HCT116 (cell line): ENCODE measurements at places on chromosomes 7 and 10.

DNA sequence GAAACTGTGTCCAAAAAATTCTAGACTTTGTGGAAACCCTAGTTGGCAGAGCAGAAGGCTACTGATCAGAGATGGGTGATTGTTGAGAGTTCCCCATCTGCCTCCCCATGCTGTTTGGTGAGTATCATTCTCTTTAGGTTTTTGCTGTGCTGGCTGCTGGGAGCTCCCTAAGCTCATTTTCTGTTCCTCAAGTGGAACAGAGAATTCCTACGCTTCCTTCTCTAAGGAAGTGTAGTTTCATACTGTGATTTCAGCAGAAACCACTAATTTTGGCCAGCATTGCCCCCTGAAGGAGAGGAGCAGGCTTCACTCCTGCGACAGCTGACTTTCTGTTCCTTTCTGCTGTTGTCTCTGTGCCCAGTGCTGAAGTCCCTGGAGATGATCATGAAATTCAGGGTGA lies 355.3 kb upstream of the NPVF start:
- no peak for DNase-seq

GRCh38 chr10:13219685-13220670 lies 14.2 kb downstream of the UCMA start:
- DNase-seq = peak; percentile 49

GRCh38 chr10:52099026-52099600 lies 215.0 kb upstream of the DKK1 start:
- DNase-seq = no peak

- DNase-seq = no peak
Measured at GRCh38 chr7:127264219-127264618, 11.5 kb upstream of the GRM8 start.

DNA sequence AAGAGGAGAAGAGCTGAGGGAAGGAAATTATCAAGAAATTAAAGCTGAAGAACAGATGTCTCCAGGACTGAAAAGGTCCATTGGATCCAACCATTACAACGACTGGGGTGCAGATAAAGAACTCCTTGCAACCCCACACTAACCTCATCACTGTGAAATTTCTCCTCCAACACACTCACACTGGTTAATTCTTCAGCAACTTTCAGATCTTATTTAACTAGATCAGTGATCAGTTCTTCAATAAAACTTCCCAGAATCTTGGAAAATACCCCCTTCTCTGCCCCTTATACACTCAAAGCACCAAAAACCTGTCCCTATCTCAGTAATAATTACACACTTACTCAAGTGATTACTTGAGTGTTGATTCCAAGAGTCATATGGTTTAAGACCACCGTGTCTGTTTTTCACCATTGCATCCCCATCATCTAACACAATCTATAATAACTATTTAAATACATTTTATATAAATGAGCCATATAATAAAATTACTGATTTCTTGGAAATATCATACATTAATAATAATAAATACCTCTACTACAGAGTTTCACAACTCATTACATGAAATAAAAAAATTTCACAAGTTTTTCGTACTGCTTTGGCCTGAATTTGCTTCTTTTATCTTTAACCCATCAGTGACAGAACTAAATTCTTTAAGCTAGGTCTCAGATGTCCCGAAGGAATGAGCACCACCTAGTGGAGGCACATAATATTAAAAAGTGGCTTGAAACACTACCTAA lies 123.7 kb downstream of the MPP7 start:
- DNase-seq = peak; percentile 69

GRCh38 chr10:7787150-7787856 lies 490 bp downstream of the KIN start:
- no peak for DNase-seq

DNA sequence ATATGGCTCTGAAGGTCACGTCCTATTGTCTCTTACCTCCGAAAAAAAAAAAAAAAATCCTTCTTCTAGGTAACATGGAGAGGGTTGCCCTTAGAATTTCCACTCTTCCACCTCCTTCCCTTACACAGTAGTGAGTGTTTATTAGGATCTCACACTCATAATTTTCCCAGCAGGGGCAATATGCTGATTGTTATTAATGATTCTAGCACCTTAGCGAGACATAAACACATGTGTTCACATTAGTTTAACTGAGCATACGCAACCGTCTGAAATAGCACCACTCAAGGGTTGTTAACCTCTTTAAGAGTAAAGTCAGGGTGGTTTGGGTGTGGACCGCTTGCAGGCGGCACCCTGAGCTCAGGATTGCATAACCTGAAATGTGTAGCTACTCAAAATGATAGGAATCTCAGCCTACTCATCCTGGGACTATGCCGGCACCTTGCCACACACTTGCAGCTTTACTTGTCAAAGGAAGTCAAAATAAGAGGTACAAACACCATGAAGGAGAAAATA lies 52.2 kb downstream of the CPEB3 start:
- no peak for DNase-seq

DNA sequence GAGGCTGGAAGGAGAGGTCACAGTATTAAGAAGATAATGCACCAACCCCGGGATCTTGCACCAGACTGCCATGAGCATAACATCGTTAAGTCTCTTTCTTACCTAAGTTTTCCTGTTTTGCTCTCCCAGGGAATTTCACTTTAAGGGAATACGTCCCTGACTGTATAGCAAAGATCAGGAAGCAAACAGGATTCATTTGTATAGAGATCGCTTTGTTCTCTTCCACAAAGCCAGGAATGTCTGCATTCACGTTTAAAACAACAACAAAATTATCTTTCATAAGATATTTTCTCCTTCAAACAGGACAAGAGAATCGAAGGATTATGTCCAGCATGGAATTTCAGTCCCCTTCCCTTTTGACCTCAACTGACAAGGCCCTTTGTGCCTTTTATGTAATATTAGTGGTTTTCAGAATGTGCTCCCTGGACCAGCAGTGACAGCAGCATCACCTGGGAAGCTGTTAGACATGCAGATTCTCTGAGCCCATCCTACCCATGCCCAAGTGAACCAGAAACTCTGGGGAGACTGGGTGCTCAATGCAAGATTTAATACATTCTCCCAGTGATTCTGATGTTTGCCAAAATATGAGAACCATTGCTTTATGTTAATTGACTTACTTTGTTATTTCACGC lies 286.3 kb downstream of the FGFR2 start:
- DNase-seq = no peak

GRCh38 chr10:53111529-53111928 lies 338.9 kb upstream of the MBL2 start:
- DNase-seq = no peak

DNA sequence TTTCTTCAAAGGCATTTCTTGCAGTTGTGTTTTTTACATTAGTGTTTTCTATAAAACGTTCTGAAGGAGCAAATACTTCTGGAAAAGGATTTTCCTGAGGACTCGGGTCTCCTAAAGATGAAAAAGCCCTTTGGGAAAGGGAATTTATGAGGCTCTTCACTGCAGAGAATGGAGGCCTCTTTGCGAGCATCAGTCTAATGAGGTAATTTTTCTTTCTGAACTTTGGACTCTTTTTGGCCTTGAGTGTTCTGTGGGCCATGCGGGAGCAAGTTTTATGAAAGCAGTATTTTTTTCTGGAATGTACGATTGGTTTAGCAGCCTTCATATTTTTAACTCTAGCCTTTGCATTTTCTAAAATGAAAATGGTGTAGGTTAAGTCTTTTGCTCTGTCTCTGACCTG lies 6.4 kb upstream of the ACBD5 start:
- DNase-seq = no peak

- DNase-seq = no peak
Measured at GRCh38 chr7:51451751-51452476, 135.3 kb upstream of the COBL start.

GRCh38 chr10:101725296-101726114 lies 30.5 kb upstream of the FBXW4 start:
- DNase-seq = no peak

- DNase-seq = no peak
Measured at GRCh38 chr7:47949703-47950102, 1.4 kb upstream of the PKD1L1 start.

GRCh38 chr7:115435178-115435577 lies 513.3 kb downstream of the MDFIC start:
- DNase-seq = no peak

GRCh38 chr7:76273503-76273902 lies 29.0 kb upstream of the HSPB1 start:
- no peak for DNase-seq

DNA sequence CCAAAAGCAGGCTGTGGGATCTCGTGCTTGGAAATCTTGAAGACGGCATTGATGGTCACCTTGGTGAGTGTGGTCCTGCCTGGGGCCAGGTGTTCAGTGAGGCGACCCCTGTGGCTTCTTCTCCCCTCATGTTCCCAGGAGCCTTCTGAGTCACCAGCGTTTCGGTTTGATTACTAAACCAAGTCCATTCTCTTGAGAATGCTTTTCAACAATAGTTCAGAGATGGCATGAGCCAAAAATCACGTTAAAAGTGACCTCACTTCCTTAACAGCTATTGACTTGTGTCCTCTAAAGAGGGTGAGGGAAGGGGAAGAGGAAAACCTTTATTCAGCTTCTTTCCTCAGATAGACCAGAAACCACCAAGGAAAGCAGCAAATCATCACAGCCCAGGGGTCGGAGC lies 315.2 kb downstream of the GATA3 start:
- no peak for DNase-seq

DNA sequence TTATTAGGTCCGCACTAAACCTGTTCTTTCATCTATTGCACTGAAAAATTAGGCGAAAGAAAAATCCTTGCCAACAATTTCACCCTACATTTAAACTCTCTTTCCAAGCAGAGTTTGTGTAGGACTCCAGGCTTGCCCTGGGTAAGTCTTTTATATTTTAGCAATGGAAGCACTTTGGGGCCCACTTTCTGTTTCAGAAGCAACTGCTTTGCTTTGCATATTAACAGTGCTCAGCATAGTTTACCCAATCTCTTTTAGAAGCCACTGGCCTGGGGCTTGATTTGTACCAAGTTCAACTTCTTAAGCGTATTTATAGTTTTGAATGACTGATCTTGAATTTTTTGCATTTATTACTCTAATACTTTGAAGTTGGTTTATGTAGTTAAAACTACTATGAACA lies 78.8 kb upstream of the MDFIC start:
- DNase-seq = no peak

GRCh38 chr7:130409712-130410072 lies 29.4 kb downstream of the CPA1 start:
- no peak for DNase-seq

- DNase-seq = no peak
Measured at GRCh38 chr7:114923403-114923713, 1.5 kb downstream of the MDFIC start.

DNA sequence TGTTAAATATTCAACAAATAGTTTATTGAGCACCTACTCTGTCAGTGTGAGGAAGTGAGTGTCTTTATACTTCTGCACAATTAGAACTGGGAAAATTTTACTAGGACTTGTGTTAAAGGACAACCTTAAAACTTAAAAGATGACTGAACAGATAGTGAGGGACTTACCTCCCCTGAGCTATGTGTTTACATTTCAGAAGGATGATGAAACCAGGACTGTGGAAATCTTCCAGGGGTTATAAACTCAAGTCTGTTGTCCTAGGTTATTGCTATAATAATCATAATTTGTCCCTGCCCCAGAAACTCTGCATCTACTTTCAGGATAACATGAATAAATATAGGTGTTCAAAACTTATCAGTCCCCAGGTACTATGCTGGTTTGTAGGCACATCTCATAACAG lies 261.0 kb upstream of the MKLN1 start:
- no peak for DNase-seq

- DNase-seq = peak; percentile 15
Measured at GRCh38 chr10:129466703-129467358, at the start of gene MGMT. Gene MGMT (plus strand): TSS chr10:129467241.

DNA sequence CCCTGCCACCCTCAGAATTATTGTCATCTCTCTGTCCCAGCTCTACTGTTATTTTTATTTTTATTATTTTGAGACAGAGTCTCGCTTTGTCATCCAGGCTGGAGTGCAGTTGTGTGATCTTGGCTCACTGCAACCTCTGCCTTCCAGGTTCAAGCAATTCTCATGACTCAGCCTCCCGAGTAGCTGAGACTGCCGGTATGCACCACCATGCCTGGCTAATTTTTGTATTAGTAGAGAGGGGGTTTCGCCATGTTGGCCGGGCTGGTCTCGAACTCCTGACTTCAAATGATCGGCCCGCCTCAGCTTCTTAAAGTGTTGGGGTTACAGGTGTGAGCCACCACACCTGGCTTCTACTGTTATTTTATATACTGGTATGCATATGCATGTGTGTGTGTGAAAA lies 11.0 kb downstream of the CALHM2 start:
- no peak for DNase-seq

DNA sequence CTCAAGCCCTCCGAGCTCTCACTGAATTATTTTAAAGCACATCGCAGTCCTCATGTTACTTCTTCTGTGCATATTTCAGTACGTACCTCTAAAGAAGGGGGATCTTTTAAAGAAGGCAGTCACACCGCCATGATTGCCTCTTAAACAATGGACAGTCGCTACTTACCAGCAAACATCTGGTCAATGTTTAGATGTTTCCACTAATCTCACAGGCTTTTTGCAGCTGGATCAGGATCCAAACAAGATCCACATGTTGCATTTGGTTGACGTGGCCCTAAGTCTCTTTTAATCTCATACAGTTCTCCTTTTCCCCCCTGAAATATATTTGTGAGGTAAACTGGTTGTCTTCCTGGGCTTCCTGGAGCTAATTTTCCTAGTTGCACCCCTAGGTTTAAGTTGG lies 50.0 kb downstream of the PRF1 start:
- no peak for DNase-seq
